ENCODE measurements at places on chromosomes 1 and 21.

DNA sequence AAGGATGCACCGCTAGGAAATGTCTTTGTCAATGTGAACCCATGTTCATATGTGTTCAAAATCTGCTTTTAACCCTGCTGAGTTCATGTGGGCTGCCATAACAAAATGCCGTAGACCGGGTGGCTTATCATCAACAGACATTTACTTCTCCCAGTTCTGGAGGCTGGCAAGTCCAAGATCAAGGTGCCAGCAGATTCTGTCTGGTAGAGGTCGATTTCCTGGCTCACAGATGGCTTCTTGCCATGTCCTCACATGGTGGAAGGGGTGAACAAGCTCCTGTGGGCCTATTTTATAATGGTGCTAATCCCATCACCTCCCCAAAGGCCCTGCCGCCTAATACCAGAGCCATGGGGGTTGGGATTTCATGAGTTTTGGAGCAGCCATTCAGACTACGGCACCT is 4.6 kb upstream of the CDCP2 start:
- DNase-seq = no peak

DNA sequence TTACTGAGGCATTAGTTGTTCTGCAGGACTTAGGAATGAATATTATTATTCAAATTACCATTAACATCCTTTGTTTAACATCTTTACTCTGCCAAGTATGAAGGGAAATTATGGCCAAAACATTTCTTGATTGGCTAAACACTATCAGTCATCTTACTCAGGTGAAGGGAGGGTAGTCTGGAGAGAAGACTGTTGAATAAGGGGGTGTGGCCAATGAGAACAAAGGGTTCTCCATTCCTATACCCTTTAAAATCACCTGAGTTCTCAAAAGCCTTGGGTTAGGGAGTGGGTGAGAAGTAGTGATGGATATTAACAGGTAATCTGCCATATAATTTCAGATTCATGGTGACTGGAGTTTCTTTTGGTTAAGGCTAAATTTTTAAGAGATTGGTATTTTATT is 19.3 kb downstream of the CRYZL1 start:
- DNase-seq = no peak

DNA sequence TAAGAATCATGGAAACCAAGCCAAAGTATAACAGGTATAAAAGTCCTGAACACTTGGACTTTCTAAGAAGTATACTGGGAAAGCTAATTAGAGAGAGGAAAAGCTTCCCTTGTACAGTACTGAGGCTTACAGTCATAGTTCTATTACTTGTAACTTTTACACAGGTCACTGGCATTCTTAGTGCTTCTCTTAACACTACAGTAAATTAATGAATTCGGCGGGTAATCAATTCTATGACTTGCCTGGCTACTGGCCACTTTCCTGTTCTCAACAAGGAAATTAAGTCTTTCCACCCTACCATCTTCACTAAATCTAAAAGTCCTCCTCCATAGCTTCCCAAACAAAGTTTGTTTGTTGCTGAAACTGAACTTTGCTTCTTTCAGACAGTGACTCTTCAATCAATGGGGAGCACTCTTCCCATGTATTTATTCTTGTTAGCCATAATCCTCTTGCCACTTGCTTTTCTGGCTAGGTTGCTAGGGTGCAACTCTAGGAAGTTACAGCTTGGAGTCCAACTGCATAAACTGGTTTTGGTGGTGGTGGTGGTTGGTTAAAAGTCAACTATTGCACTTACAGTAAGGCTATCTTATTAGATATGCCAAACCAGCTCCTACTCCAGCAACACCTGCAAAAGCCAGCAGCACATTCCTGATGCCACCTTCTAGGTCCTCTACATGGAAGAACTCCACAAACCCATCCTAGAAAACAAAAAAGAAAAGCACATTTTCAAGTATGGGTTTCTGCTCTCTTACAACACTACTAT is 2.4 kb downstream of the MCL1 start:
- no peak for DNase-seq

GRCh38 chr21:33505833-33506232 is 14.3 kb upstream of the DNAJC28 start:
- no peak for DNase-seq

DNA sequence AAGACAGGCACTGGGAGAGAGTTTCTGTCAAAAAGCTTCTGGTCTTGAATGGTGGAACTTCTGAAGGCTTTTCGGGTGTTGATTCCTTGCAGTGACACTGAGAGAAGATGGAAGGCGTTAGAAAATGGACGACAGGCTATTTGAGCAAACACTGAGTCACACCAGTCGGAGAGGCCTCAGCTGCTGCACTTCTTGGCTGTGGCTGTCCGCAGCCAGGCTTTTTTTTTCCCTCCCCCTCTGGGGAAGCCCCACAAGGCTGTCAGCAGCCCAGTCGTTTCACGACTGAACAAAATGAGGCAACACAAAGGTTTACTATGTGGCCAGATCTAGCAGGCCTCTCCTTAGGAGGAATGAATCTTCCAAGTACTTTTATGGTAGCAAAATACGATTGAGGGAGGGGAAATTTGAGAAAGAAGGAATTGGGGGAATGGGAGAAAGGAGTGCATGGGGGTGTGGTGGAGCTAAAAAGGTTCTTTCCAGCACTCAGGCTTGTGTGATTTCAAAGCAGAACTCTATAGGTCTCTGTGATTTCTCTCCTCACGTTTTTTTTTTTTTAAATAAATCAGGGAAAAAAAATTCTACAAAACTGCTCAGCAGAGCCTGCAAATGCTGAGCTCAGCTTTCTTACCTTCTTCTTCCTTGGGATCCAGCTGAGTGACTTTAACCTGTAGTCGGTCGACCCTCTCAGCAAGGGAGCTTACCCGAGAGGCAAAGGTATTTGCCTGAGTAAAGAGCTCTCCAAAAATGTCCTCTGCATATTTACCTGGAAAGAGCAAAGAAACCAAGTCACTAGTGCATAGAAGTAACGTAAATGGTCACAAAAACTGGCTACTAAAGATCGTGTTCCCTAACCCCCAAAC is 26.1 kb downstream of the GPR3 start:
- DNase-seq = peak; percentile 60

DNA sequence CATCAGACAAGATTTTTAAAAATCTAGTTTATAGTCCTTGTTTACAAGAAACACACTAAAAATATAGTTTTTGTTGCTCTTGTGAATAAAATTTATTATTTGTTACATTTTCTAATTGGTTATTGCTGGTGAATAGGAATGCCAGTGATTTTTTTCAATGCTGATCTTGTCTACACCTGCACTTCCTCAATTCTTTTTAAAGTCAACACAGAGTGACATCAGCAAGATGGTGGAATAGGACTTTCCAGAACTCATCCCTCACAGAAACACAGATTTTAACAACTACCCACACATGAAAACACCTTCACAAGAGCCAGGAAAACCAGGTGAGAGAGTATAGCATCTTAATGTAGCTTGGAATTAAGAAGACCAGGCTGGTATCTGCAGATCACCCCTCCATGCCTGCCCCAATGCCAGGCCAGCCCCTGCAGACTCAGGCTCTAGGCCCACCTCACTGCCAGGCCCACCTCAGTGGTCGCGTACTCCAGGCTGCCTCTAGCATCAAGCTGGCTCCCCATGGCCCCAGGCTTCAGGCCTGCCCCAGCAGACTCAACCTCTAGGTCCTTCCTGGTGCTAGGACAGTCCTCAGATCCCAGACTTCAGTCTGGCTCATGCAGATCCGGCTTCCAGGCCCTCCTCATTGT is 117.6 kb downstream of the WDR3 start:
- DNase-seq = no peak

DNA sequence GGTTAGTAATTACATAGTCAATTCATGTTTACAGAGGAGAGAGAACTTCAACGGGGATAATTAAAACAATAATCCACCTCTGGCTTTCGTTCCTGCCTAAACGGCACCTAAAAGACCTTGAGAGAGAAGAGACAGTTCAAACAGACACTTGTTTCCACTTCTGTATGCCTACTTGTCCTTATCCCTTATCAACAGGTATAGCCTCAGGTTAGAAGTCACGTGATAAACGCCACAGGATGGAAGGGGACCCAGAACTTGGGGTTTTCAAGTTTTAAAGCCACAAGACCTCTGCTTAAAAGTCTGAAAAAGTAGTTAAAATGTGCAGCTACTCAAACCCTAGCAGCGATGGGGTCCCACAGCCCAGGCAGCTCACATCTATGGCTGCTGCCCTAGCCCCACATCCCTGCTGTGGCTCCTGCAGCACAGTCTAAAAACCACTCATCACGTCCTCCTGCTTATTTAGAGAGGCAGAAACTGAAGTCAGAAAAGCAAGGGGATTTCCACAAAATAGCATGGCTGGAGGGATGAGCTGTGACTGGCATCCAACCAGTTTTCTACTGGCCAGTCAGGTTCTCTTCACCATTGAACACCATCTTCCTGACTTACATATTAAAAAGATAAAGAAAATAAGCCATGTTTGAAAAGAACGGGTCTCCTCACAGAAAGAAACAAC is 51.2 kb upstream of the SEC16B start:
- DNase-seq = no peak

DNA sequence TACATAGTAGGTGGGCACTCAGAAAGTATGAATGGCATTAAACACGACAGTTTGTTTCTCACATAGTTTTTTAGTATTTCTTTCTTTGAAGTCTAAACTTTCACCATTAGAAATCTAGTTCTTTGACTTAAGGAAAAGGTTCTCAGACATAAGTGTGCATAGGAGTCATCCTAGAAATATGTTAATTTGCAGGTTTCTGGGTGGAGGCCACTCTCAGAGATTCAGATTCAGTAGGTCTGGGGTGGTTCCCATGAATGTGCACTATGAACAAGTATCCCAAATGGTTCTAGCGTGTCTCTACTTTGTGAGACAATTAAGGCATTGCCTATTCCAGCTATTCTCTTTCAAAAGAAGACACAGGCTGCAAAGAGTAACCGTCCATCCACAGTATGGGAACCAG is 119.3 kb downstream of the NGF start:
- no peak for DNase-seq

- DNase-seq = no peak
These were observed 1.3 kb upstream of the ZP4 start for GRCh38 chr1:237891979-237892378.

- DNase-seq = no peak
These were observed 51.4 kb downstream of the EVA1C start for GRCh38 chr21:32463889-32464300.

DNA sequence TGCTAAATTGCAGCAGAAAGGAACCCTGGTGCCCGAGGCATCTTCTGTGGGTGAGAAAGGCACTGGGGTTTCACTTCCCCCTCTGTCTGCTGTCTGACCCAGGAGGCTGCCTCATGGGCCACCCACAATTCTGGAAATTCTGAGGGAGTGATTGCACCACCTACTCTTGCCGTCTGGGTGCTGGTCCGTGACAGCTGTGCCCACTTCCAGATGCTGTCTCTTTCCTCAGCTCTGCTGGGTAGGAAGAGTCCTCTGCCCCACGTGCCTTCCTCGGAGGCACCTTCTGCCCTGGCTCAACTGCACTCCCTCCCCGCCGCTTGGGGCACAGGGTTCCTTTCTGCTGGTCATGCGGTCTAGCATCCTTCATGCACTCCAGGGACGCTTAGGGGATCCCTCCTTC is 96.3 kb downstream of the ARHGEF10L start:
- DNase-seq = no peak

GRCh38 chr1:3516481-3516869 is 62.0 kb downstream of the ARHGEF16 start:
- no peak for DNase-seq

GRCh38 chr1:180256341-180257027 is 26.4 kb downstream of the LHX4 start:
- no peak for DNase-seq

Measured in stimulated activated CD4-positive, alpha-beta T cell treated with anti-CD3 and anti-CD28 coated beads, Interleukin-12 subunit alpha, Interleukin-12 subunit beta, amount 100 ng/mL, for 48 hours (primary cell).